ENCODE measurements at places on chromosomes 13 and 19.

DNA sequence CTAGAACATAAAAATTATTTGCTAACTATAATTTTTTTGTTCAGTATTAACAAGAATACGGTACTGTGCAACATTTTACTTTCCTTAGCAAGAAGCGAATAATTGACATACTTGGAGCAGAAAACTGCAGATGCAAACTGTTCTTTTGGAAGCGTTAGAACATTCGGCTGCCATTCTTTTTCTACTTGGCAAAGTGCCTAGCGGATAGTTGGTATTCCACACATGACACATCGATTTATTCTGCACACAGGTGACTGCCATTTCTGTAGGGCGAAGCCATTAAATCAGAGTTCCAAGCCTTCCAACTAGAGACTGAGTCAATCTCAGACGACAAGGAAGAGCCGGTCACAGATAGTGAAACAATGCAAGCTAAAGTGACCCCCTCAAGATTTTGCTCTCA is 117.4 kb downstream of the TRPC4 start:
- DNase-seq, result no peak

DNA sequence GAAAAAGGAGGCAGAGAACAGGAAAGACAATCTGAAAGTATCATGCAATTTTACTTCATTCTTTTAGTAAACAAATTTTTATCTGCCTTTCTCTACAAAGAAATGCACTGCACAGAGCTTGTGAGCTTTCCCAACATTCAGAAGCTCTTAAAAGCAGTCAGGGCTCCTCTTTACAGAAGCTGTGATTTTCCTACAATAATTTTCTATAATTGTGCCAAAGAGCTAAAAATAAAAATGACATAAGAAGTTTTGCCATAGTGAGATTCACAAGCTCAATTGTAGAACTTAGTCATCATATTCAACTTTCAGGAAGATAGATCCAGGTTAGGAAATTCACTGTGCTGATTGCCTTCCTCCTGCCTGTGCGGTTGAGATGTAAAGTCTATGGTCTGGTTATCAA is 341.4 kb downstream of the PCDH9 start:
- no peak for DNase-seq

- DNase-seq, result no peak
These were observed 45.1 kb upstream of the TEX29 start for GRCh38 chr13:111275382-111275781.

GRCh38 chr19:28489126-28489660 is 723.8 kb downstream of the UQCRFS1 start:
- DNase-seq, result no peak

DNA sequence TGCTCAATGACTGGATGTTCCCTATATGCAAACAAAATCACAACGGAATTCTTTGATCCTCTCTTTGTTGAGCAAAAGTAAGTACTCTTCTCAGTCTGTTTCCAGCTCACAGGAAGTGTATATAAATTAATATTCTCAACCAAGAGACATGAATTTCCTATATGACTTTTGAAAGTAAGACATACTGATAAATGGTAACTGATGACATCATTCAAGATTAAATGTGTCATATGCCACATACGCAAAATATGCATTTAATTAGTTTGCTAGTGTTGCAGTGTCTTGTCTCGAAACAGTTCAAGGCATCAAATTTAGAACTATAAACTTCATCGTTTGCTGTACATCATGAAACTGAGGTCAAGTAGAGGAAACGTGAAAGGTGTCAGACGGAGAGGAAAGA is 7.9 kb downstream of the CLDN10 start:
- DNase-seq, result no peak

GRCh38 chr19:4199699-4200293 is 17.3 kb downstream of the ANKRD24 start:
- DNase-seq, result no peak

- no peak for DNase-seq
These were observed 360.8 kb upstream of the KLHL1 start for GRCh38 chr13:70469077-70469476.

DNA sequence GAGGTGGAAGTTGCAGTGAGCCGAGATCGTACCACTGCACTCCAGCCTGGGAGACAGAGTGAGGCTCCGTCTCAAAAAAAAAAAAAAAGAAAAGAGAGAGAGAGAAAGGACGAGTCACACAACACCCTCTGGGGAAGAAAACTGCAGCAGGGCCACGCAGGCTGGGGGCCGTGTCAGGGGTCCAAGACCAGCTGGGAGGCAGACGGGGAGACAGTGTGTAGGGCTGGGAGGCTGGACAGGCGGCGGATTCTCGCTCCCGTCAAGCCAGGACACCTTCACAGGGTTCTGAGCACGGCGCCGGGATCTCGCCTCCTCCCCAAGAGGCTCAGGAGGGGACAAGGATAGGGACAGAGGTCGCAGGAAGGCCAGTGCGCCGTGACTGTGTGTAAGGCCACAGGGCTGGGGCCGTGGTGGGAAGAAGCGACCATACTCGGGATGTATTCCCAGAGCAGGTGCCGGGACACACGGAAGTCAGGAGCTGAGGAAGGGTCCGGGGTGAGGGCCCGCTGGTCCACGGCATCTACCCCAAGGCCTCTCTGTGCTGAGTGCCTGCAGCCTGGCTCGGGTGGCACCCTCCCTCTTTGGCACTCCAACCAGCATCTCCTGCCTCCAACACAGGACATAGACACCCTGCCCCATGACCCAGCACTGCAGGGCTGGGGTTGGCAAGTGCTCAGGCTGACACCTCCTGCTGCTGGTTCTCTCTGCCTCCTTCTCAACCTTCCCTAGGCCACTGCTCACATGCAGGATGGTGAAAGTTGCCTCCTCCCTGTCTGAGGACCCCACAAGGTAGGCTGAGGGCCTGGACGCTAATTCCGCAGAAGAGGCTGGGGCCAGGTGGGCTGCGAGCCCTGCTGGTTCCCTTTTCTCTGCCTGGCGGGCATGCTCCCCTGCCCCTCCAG is 21.2 kb downstream of the ZNF787 start:
- no peak for DNase-seq

DNA sequence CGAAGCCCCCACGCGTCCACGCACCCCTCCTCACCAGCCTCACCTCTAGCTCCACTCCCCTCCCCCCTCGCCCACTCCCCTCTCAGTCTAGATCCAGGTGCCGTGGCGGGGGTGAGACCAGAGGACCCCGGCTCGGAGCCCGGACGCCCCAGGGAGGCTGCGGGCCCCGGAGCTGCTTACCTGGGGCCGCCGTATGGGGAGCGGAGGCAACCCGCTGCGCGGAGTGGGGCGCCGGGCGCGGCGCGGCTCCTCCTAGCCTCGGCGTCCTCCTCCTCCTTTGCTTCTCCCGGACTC is 353 bp downstream of the ENOX1 start:
- no peak for DNase-seq

- DNase-seq, result no peak
These were observed 95.2 kb downstream of the LRCH1 start for GRCh38 chr13:46648166-46648607.

DNA sequence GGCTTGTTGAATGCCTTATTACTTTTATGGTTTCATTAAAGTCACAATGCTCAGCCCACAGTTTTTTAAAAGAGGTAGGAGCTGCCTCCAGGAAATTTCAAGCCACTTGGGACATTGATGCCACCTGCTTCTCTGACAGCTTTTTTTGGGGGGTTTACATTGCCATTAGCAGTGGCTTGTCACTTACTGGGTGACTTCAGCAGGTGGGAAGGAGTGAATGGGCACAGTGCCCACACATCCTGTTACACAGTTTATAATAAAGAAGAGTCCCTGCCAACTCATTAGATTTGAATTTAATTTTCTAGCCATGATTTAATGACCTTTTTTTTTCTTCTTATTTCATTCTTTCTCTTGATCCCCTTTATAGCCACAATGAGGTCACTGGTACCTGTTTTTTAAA is 61.0 kb downstream of the NHLRC3 start:
- no peak for DNase-seq

DNA sequence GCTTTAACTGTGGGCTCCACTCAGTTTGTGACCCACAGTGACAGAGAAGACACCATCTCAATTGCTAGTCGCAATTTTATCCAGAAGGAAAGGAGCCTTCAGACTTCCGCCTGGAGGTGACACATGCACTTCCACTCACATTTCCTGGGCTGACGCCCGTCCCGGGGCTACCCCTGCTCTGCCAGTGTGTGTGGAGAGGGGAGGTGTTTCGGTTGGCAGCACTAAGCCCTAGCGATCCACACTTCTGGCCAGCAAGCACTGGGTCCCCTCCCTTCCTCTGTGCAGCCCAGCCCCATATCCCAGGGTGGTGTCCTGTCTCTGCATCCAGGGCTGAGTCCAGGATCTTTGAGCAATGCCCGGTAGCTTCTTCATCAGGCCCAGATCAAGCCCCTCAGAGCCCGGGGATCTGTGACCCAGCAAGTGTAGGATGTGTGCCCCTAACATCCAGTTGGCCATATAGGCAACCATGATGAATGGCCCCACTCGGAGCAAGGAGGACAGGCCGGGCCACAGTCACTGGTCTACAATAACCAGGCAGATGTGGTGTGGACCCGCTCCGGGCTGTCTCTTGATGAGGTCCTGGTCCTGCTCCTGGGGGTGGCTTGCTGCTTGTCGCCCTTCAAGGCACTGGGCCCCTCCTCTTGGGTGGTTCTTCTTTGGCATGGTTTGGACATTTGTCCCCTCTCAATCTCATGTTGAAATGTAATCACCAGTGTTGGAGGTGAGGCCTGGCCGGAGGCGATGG is 141.9 kb upstream of the SPACA7 start:
- DNase-seq, result no peak

GRCh38 chr19:14916848-14917247 is 24.4 kb upstream of the OR7C2 start:
- DNase-seq, result no peak

- no peak for DNase-seq
These were observed 5.7 kb upstream of the ZMYM2 start for GRCh38 chr13:19952850-19953249.

- no peak for DNase-seq
These were observed 300.8 kb downstream of the EFNB2 start for GRCh38 chr13:106234636-106235035.

DNA sequence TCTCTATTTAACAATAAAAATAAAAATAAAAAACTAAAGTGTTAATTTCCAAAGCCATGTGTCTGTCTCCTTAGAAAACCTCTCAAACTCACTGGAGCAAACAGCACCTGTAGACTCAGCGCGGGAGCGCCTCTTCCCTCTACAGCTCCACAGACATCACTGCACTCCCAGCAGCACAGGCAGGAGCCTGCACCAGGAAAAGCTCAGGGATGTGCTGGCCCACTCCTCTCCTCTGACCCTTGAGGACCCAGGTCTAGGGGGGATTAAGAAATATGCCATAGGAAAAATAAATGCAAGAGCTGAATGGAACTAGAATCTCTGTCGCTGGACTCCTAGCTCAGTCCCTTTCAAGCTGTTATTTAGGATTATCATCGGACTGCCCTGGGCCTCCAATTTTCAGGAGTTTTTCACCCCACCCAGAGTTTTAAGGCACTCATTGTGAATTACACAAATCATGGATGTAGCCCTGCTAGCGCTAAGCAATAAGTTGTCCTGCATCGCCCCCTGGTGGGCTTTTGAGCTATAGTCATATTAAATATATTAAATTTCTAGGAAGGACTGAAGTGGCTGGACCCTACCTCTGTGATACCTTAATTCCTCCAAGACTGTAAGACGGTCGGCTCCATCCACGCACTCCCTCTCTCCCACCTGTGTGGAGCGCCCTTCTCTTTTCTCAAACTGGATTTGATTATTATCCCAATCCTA is 333.9 kb downstream of the UQCRFS1 start:
- peak; percentile 39 for DNase-seq

DNA sequence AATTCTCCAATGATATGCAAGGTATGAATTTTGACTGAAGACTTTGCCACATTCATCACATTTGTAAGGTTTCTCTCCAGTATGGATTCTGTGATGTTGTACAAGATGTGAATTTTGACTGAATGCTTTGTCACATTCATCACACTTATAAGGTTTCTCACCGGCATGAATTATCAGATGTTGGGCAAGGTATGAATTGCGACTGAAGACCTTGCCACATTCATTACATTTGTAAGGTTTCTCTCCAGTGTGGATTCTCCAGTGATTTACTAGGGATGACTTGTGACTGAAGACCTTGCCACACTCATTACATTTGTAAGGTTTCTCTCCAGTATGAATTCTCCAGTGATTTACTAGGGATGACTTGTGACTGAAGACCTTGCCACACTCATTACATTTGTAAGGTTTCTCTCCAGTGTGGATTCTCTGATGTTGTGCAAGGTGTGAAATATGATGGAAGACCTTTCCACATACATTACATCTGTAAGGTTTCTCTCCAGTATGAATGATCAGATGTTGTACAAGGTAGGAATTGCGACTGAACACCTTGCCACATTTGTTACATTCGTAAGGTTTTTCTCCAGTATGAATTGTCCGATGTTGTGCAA is 24.8 kb downstream of the ZNF83 start:
- no peak for DNase-seq

- DNase-seq, result no peak
These were observed 1449.8 kb upstream of the MIR17HG start for GRCh38 chr13:89897681-89898080.

DNA sequence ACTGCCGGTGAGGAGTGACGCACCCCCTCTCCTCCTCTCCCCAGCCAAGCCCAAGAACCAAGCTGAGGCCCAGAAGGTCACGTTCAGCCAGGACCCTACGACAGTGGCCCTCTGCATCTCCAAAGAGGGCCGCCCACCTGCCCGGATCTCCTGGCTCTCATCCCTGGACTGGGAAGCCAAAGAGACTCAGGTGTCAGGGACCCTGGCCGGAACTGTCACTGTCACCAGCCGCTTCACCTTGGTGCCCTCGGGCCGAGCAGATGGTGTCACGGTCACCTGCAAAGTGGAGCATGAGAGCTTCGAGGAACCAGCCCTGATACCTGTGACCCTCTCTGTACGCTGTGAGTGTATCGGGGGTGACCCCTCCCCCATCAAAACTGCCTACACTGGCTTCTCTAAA is 19.2 kb upstream of the TOMM40 start:
- no peak for DNase-seq

GRCh38 chr13:43567608-43568007 is 219.2 kb downstream of the ENOX1 start:
- no peak for DNase-seq

- no peak for DNase-seq
These were observed 11.7 kb downstream of the RAP2A start for GRCh38 chr13:97445522-97446187.

GRCh38 chr19:38993271-38993670 is 17.7 kb upstream of the FBXO17 start:
- DNase-seq, result peak; percentile 53

- DNase-seq, result no peak
These were observed 21.3 kb upstream of the VSTM2B start for GRCh38 chr19:29504454-29504853.

DNA sequence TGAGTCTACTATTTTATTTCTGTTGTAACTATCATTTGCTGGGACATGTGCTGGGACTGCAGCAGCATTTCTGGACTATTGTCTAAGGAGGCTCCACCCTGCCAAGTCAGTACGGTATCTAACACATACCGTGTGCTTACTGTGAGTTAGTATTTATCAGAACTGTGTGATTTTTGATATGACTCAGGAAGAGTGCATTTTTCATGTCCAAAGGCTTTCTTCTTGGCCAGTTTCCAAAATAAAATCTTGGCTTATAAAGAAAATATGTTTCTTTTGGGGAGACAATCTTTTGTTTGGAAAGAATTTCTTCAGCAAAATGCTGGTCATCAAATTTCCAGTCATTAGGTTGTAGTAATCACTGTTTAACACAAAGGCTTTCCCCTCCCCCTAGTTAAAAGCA is 11.6 kb downstream of the PARP4 start:
- DNase-seq, result no peak

- DNase-seq, result no peak
These were observed 47.3 kb downstream of the BRCA2 start for GRCh38 chr13:32362574-32362973.

- DNase-seq, result no peak
These were observed 122.5 kb downstream of the STK24 start for GRCh38 chr13:98454389-98454881.

Measured in HTR-8/SVneo (cell line).